GM23338 (cell line): ENCODE measurements at places on chromosomes 16 and 17. TPM values are rescaled to one million over a fixed set of nuclear protein-coding genes. Genes with fewer than 3 reads are reported as not detected.

DNA sequence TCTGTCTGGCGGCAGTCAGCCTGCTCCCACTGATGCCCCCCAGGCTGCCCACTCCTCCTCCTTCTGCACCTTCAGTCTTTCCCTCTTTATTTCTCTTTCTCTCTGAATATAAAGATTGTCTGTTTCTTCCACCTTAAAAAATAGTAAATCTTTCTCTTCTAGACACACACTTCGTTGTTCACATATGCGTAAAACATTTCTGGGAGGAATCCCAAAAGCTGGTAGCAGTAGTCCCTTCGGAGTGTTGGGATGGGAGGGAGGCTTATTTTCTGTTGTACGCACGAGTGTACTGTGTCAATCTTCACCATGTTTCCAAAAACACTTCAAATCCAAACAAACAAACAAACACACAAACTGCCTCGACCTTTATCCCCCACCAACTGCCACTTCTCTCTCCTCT, 9.9 kb downstream of the OSBPL7 start:
- no peak overlapping the region for H3K4me3 ChIP-seq

DNA sequence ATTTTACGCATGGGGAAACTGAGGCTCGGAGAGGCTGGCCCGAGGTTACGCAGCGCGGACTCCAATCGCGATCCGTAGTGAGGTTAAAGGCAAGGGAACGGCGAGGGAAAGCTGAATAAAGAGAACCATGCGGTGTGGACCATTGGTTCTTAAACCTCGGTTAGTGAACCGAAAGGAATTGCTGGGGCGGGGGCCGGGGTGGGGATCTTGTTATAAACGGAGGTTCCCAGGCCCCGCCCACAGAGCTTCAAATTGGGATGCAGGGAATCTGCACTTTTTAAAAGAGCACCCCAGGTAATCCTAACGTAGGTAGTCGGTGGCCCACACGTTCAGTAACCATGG, 524 bp downstream of the IQCK start:
- DNase-seq: peak; percentile 83
- H3K4me3 ChIP-seq: peak overlapping the region; percentile 100
- H3K27me3 ChIP-seq: no peaks in the 10 kb centered on the region
- H3K36me3 ChIP-seq: peaks cover 16% of the 10 kb centered on the region
- H3K27ac ChIP-seq: peak overlapping the region; percentile 68

The SLC16A5 gene
- total RNA-seq: 30.1 and 40.0 TPM in 2 replicates

- H3K4me3 ChIP-seq: no peak overlapping the region
- DNase-seq: no peak
- H3K27ac ChIP-seq: no peak overlapping the region
- H3K4me1 ChIP-seq: peaks cover 7% of the 10 kb centered on the region
- H3K36me3 ChIP-seq: no peaks in the 10 kb centered on the region
- H3K27me3 ChIP-seq: no peaks in the 10 kb centered on the region
Measured at GRCh38 chr16:77445324-77445723, 10.5 kb upstream of the ADAMTS18 start.

- no peaks in the 10 kb centered on the region for H3K36me3 ChIP-seq
- no peaks in the 10 kb centered on the region for H3K4me1 ChIP-seq
- no peak for DNase-seq
- no peak overlapping the region for H3K27ac ChIP-seq
- no peaks in the 10 kb centered on the region; the same call in 1 of the 2 replicates for H3K27me3 ChIP-seq
- H3K4me3 ChIP-seq: no peak overlapping the region
Measured at GRCh38 chr16:64882078-64882784, 239.6 kb downstream of the CDH11 start.

The DCTPP1 gene
- total RNA-seq: 46.1 and 54.1 TPM in 2 replicates

DNA sequence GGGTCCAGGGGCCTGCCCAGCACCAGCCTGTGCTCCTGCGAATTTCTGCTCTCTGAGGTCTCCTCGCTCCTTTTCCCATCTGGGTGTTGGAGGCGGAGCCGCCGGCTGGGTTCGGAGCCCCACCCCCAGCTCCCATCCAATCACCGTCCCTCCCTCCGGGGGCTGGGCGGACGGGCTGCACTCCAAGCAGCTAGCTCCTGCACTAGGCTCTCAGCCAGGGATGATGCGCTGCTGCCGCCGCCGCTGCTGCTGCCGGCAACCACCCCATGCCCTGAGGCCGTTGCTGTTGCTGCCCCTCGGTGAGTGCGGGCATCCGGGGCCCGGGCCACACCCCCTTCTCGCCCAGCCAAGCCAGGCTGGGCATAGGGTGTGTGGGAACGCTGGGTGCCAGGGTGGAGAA, at the start of gene NRN1L:
Gene NRN1L (plus strand): TSS at position 202 of the 400 bp plus-strand sequence. CDS start 19 bp downstream, at position 221.
- H3K27me3 ChIP-seq: no peaks in the 10 kb centered on the region
- peak; percentile 95 for DNase-seq
- peaks cover 7% of the 10 kb centered on the region; the same call in 1 of the 2 replicates for H3K36me3 ChIP-seq
- peaks cover 26% of the 10 kb centered on the region for H3K4me1 ChIP-seq
